ENCODE measurements at places on chromosomes 7 and 10.

DNA sequence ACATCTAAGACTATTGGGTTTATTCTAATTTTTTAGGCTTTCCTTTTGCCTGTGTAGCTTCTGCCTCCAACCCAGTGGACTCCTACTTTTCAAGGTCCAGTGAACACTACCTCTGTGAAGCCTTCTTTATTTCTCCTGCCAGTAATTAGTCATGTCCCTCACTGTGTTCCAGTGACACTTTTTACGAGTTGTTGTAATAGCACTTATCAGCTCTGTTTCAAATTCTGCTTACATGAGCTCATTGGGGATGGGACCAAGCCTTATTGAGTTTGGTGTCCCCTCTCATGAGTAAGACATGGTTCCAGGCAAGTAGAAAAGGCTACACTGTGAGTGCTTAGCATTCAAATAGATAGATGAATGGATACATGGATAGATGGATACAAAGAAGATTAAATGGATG lies 184.6 kb downstream of the HIBADH start:
- peak; percentile 5 for DNase-seq

GRCh38 chr10:93867525-93867924 lies 26.3 kb upstream of the SLC35G1 start:
- DNase-seq = no peak

GRCh38 chr7:68684996-68685395 lies 913.3 kb upstream of the AUTS2 start:
- DNase-seq = no peak

DNA sequence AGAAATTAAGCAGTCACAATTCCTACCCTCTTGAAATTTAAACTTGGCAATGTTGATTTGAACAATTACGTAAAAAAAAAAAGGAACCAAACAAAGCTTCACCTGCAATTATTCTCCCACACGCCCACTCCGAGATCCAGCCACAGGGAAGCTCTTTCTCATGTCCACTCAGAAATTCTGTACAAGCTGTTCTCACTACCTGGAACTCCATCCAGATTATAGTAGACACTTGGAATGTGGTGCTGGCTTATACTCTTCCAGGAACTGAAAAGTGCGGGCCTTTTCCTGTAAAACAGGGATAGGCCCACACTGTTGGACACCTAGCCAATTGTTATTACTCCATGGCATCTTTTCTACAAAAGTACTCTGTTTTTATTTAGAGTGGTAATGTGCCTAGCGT lies 20.3 kb upstream of the TOMM7 start:
- no peak for DNase-seq

GRCh38 chr7:159092701-159093121 lies 52.0 kb downstream of the VIPR2 start:
- DNase-seq = no peak

DNA sequence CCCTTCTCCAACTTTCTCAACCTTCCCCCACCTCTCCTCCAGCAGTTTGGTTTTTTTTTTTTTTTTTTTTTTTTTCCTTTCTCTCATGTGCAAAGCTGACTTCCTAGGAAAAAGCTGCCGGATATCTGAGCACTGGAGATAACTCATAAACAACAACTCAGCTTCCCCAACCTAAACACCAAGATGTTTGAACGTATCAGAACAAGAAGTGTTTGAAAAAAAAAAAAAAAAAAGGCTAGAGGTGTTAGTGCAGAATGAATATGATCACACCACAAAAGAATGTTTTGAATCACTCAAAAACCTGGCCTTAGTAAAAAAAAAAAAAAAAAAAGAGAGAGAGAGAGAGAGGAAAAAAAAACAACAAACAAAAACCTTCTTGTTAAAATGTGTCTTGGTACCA lies 11.2 kb downstream of the GATA3 start:
- peak; percentile 58 for DNase-seq

- no peak for DNase-seq
Observed at GRCh38 chr10:104931612-104932134, 290.6 kb downstream of the SORCS3 start.

GRCh38 chr7:5183899-5184298 lies 6.1 kb upstream of the WIPI2 start:
- no peak for DNase-seq

GRCh38 chr10:75586814-75587213 lies 155.4 kb downstream of the LRMDA start:
- no peak for DNase-seq

- DNase-seq = no peak
Observed at GRCh38 chr10:97365761-97366351, 31.3 kb upstream of the FRAT2 start.

- DNase-seq = no peak
Observed at GRCh38 chr10:89308266-89308665, 6.4 kb downstream of the IFIT2 start.

DNA sequence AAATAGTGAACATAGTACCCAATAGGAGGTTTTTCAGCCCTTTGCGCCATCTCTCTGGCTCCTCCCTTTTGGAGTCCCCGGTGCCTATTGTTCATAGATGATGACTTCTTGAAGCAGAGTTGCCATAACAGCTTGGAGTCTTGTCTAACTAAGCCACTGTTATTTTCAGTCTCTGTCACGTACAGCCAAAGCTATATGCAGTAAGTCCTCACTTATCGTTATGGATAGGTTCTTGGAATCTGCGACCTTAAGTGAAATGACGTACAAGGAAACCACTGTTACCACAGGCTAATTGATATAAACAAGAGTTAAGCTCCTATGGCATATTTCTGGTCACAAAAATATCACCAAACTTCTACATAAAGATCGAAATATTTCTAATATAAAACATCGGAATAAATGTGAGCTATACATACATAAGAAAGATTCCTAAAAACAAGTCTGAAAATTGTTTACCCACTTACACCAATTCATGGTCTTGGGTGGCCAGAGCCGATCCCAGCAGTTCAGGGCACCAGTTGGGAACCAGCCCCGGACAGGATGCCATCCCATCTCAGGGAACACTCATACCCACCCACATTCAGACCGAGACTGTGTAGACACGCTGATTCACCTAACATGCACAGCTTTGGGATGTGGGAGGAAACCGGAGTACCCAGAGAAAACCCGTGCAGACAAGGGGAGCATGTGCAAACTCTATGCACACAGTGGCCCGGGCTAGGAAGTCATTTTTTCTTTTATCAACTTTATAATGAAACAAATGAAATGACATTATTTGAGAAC lies 76.0 kb upstream of the PRPS1L1 start:
- DNase-seq = no peak

GRCh38 chr7:123538189-123538714 lies 3.9 kb upstream of the IQUB start:
- peak; percentile 91 for DNase-seq

DNA sequence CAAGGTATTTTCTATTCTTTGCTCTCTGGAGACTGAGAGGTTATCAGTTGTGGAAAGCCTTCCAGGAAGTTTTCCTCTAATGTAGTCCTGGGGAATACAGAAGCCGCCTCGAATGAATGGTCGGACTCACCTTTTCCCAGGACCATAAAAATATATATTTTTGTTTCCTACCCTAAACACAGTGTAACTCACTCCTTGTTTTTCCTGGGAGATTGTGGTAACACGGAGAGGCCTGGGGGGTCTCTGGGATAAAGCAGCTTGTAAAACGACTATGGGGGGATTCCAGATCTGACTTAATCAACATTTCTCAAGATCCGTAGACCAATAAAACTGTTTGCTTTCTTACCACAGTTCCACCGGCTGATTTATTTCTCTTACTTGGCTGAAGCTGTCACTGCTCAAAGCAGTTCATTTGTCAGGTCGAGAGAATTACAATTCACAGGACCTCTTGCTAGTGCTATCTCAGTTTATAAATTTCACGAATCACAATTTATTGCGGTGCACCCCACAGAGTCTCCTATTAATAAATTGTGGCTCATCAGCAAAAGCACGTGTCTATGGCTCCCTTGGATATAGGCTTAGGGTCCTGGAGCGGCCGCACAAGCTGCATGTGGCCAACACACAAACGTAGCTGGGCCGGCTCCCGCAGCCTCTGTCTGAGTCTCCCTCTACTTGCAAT lies 176.3 kb upstream of the BMPER start:
- no peak for DNase-seq

DNA sequence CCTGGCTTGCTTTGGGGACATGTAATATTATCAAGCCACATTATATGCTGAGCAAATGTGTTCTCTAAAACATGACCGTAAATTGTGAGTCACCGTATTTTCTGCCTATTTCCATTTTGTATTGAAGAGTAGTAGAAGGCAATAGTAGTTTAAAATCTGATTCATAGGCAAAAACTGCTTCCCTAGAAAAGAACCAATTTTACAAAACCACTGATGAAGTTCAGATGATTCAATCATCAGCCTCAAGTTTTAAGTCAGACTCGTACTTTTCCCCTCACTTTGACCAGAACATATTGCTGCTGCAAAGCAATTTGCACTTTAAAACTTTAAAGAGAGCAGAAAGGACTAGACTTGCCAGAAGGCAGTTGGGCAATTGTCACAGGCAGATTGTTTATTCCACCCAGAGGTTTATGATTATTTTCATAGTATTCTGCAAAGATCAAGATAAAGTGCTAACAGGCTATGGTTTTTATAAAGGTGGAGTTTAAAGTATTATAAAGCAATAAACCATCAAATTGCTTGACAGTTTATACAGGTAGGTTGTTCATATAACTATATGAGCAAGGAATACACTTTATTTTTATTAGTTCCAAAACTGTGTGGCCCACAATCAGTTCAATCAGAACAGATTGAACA lies 168.2 kb downstream of the ETV1 start:
- no peak for DNase-seq

GRCh38 chr10:71995887-71996575 lies 31.8 kb downstream of the CHST3 start:
- DNase-seq = no peak

DNA sequence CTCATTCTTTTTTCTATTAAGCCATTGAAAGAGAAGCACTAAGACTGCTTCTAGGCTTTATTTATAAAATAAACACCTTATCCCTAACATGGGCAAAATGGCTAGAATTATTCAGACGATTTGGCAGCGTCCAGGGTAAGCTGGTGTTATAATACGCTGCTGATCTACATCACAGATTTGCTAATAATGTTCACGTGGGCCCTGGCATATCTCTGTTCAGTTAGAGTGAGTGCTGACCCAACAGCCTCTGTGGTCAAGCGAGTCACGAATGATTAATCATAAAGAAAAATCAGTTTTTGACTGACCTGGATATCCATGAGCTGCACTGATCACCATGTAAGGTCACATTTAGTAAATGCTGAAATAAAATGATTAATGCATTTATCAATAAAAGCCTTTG lies 28.4 kb upstream of the CBLL1 start:
- no peak for DNase-seq

- no peak for DNase-seq
Observed at GRCh38 chr7:156652886-156653568, 12.5 kb downstream of the RNF32 start.

DNA sequence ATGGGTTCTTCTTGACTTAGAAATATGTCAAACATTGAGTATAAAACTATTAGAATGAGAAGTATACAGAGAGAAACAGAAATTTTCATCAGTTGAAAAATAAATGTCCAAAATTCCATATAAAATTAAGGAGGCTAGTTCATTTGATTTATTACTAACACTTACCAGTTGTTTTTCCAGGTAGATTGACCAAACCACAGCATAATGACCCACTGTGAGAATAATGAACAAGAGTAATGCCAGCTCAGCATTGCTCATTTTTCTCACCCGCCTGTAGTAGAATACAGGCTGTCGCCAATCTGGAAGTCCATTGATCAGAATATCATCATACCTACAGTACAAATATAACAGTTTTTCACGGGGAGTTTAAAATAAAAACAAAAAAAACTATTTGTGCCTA lies 82.9 kb downstream of the DNAJC1 start:
- peak; percentile 16 for DNase-seq

DNA sequence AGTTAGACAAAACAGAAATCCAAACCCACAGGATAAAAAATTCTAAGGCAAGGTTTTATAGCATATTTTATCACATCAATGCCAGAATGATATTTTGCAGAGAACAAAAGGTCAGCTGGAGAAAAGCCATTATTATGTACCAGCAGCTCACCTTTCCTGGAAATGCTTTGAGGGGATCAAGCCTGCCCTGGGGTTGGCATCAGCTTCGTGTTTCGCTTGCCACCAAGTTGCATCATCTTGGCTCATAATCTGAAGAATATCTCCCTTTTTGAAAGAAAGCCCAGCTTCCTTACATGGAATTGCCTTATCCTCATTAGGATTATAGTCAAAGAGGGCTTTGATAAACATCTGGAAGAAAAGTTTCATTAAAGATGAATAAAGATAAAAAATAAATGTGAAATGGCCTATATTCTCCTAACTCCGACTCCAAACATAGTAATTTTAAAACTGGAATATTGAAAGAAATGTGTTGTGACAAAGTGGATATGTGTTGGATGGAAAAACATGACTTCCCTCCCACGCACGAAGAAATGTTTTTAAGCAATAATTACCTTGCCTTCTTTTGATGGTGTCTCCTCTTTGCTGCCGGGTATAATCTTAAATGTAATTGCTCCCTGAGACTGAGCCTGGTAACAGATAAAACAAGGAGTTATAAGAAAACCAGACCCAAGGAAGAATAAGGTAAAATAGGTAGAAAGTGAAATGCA lies 121.3 kb upstream of the ODAD2 start:
- peak; percentile 23 for DNase-seq

GRCh38 chr7:70017357-70017756 lies 419.1 kb downstream of the AUTS2 start:
- no peak for DNase-seq

DNA sequence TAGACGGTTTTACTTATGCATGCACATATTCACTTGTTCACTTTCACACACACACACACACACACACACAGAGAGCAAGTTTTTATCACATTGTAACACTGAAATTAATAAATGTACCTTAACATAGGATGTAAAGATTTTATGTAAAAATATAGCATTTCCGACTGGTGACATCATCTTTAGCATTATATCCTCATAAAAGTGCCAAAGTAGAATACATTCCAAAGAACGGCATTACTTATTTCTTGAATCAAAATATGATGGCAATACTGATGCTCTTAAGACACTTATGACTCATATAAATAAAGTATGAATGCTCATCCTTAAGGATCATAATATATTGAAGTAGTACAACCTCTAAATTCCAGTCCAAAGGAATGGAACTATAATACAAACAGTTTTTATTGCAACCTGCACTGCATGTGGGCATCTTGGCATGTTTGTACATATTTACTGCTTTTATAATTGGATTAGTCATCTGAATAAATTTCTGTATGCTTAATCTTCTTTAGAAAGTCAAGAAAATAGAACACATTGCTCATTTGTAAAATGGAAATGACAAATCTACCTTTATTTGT lies 290.0 kb upstream of the SEMA3A start:
- peak; percentile 3 for DNase-seq

- DNase-seq = no peak
Observed at GRCh38 chr7:105452085-105452484, 63.4 kb upstream of the SRPK2 start.

DNA sequence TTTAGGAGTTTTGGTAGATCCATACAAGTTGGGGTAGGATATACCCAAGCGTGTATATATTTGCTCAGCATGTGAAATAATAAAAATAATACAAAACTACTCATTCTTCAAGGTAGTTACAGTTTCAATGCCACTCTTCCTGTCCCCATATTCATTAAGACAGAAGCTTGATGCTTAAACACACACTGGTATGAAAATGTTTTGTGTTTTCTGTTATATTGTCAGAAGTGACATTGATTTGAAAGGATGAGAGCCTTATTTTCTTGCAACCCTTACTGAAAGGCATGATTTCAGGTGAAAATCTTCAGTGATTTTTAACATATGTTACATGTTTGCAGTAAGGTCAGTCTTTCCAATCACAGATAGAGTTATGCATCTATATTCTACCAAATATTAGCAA lies 233.6 kb downstream of the TRIL start:
- DNase-seq = no peak

GRCh38 chr7:14902589-14903067 lies at the start of gene DGKB:
TSS of gene DGKB (minus strand) at chr7:14902751.
- DNase-seq = peak; percentile 12

All from renal cortical epithelial cell (primary cell).